ENCODE measurements at places on chromosomes 5 and 9. TPM values are rescaled to one million over a fixed set of nuclear protein-coding genes. Genes with fewer than 3 reads are reported as not detected.
A peak's percentile ranks its signal among the peaks of the same experiment; 100 is the strongest.

Gene PDZD2
- 94.4 TPM for total RNA-seq

Gene SPAAR
- total RNA-seq, result 2.8 TPM

Gene SPATA31E1
- not detected for total RNA-seq

Gene TMEM174
- not detected for total RNA-seq

Gene GFI1B
- not detected for total RNA-seq

Gene SCGB3A2
- total RNA-seq, result not detected

Gene LECT2
- total RNA-seq, result not detected

GRCh38 chr5:96209829-96210228 lies 223.2 kb downstream of the PCSK1 start:
- no peaks in the 10 kb centered on the region for H3K4me1 ChIP-seq
- no peaks in the 10 kb centered on the region for H3K36me3 ChIP-seq
- no peak for DNase-seq

DNA sequence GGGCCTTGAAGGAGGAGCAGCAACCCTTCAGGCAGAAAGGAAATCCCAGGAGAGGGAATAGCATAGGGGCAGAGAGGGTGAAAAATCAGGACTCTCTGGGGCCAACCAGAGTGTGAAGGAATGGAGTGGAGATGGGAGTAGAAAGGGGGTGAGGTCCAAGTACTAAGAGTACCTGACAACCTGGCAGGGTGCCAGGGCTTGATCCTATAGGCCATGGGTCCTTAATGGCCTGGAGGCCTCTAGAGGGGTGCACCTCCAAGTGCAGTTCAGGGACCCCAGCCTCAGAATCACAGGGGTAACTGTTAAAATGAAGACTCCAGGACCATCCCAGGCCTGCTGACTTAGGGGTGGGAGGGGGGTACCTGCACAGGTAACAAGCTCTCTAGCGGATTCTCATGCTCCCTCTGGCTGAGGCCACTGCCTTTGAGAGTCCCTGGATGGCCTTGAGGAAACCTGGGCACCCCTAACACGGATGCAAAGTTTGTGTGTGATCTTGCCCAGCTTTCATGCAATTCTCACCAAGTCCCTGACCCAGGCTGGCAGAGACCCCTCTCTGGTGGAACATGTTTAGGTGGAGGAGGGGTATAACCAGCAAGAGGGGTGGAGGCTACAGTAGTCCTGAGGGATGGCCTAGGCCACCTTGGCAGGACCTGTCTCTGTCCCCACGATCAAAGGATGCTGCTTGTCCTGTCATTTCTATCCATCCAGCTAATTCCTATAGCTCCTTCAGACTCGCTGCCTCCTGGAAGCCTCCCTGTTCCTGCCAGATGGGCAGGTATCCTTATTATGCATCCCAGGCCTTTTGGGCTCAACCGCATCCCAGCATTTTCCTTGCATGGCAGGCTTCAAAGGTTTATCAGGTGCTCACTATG lies 17.6 kb upstream of the CSF1R start:
- no peaks in the 10 kb centered on the region for H3K4me1 ChIP-seq
- DNase-seq, result no peak
- H3K36me3 ChIP-seq, result no peaks in the 10 kb centered on the region
- H3K4me3 ChIP-seq, result no peak overlapping the region
- no peak overlapping the region for H3K27ac ChIP-seq

GRCh38 chr5:68708842-68709170 lies 385.0 kb upstream of the SLC30A5 start:
- H3K36me3 ChIP-seq, result no peaks in the 10 kb centered on the region
- H3K27ac ChIP-seq, result no peak overlapping the region
- DNase-seq, result no peak
- peaks cover 16% of the 10 kb centered on the region for H3K4me1 ChIP-seq
- H3K27me3 ChIP-seq, result no peaks in the 10 kb centered on the region

GRCh38 chr9:32787816-32788215 lies 4.5 kb downstream of the TMEM215 start:
- H3K27ac ChIP-seq, result no peak overlapping the region
- no peaks in the 10 kb centered on the region for H3K4me1 ChIP-seq
- no peak overlapping the region for H3K4me3 ChIP-seq
- no peaks in the 10 kb centered on the region for H3K36me3 ChIP-seq

DNA sequence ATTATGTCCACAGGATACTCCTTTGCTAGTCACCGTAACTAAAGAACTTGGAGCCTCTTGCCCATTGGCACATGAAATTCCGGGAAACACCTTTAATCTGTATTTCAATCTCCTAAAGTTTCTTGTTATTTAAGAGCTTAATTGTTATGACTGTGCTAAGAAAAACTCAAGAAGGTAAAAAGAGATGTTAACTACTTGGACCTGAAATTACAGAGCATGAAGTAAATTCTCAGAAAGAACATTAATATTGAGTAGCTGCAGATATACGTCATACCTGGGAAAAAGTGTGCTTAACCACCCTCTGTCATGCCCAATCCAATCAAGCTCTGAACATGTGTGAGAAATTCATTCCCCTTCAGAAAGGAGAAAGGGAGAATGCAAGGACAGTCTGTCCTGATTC lies 394.9 kb upstream of the PTGER4 start:
- no peak overlapping the region for H3K4me3 ChIP-seq
- no peaks in the 10 kb centered on the region for H3K4me1 ChIP-seq
- H3K36me3 ChIP-seq, result no peaks in the 10 kb centered on the region
- DNase-seq, result no peak
- H3K27ac ChIP-seq, result no peak overlapping the region

DNA sequence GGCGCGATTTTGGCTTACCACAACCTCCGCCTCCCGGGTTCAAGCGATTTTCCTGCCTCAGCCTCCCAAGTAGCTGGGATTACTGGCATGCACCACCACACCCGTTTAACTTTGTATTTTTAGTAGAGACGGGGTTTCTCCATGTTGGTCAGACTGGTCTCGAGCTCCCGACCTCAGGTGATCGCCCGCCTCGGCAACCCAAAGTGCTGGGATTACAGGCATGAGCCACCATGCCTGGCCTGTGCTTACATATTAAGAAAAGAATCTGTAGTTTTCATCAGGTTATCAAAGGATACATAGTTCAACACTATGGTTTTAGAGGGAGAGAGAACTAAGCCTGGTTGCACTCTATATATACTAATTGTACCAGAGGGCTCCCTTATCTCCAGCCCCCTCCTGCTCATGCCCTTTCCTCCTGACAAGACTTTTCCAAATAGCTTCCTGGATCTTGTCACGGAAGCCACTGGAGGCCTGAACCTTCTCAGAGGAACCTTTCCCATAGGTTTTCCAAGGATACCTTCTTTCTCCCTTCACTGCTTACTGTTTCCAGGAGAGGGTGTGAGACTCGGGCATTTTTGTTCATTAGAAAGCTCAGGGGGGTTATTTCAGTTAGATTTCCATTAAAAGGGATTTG lies 53.1 kb downstream of the SLC44A1 start:
- DNase-seq, result no peak
- peaks cover 8% of the 10 kb centered on the region for H3K36me3 ChIP-seq
- no peaks in the 10 kb centered on the region for H3K27me3 ChIP-seq
- H3K4me3 ChIP-seq, result no peak overlapping the region

DNA sequence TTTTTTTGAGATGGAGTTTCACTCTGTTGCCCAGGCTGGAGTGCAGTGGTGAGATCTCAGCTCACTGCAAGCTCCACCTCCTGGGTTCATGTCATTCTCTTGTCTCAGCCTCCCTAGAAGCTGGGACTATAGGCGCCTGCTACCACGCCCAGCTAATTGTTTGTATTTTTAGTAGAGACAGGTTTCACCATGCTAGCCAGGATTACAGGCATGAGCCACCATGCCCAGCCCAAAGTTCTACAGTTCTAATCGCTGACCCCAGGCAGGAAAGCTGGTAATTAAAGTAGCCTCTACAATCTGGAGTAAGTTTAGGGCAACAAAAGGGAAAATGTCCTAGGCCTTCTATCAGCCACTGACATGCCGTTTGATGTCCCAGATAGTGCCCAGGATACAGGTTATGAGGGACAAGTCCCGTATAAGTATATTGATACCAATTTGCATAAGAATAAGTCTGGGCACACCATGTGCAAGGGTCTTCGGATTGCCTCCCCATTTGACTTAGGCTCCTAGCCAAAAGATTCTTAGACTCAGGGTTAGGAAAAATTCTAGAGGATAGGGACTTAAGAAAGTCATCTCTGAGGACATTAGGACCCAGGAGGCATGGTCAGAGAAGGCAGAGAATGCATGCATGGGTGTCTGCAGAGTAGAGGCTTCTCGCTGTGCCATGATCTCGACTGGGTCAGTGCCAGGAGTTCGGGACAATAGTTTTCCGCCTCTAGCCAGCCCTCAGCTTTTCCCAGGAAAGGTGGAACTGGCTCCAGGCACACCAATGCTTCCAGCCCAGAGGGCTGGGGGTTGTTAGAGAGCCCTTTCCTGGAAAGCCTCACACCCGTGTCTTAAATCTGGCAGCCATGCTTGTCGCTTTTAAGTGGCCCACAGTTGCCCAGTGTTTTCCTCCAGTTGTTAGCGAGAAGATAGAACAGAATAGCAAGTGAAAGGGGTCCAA lies 1111.1 kb downstream of the TAF11L14 start:
- no peaks in the 10 kb centered on the region for H3K27me3 ChIP-seq
- H3K36me3 ChIP-seq, result no peaks in the 10 kb centered on the region
- DNase-seq, result peak; percentile 19
- peak overlapping the region; percentile 59 for H3K4me3 ChIP-seq

DNA sequence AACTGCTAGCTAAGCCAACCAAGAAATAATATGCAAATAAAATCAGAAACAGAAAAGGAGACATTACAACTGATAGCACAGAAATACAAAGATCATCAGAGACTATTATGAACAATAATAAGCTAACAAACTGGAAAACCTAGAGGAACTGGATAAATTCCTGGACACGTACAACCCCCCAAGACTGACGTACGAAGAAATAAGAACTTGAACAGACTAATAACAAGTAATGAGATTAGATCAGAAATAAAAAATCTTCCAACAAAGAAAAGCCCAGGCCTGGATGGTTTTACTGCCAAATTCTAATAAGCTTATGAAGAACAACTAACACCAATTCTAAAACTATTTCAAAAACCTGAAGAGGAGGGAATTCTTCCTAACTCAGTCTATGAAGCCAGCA lies 67.9 kb downstream of the EPB41L4A start:
- no peak overlapping the region for H3K27ac ChIP-seq
- DNase-seq, result no peak
- H3K27me3 ChIP-seq, result no peaks in the 10 kb centered on the region
- no peaks in the 10 kb centered on the region for H3K36me3 ChIP-seq
- no peak overlapping the region for H3K4me3 ChIP-seq
- peaks cover 41% of the 10 kb centered on the region for H3K4me1 ChIP-seq

GRCh38 chr9:114484854-114485443 lies 20.3 kb downstream of the WHRN start:
- no peak overlapping the region for H3K4me3 ChIP-seq
- no peaks in the 10 kb centered on the region for H3K36me3 ChIP-seq
- DNase-seq, result no peak
- no peak overlapping the region for H3K27ac ChIP-seq
- H3K27me3 ChIP-seq, result no peaks in the 10 kb centered on the region
- no peaks in the 10 kb centered on the region for H3K4me1 ChIP-seq

GRCh38 chr5:143036146-143036927 lies 266.2 kb downstream of the ARHGAP26 start:
- H3K27me3 ChIP-seq, result no peaks in the 10 kb centered on the region
- no peaks in the 10 kb centered on the region for H3K36me3 ChIP-seq
- H3K4me1 ChIP-seq, result no peaks in the 10 kb centered on the region

- no peak for DNase-seq
- H3K27me3 ChIP-seq, result no peaks in the 10 kb centered on the region
- H3K36me3 ChIP-seq, result peaks cover 16% of the 10 kb centered on the region
- H3K4me3 ChIP-seq, result no peak overlapping the region
- peak overlapping the region; percentile 42 for H3K27ac ChIP-seq
These were observed 42.9 kb downstream of the GLRX start for GRCh38 chr5:95779611-95780010.

- no peaks in the 10 kb centered on the region for H3K4me1 ChIP-seq
- H3K27ac ChIP-seq, result no peak overlapping the region
- H3K36me3 ChIP-seq, result no peaks in the 10 kb centered on the region
- DNase-seq, result no peak
- no peaks in the 10 kb centered on the region for H3K27me3 ChIP-seq
These were observed 55.7 kb downstream of the FAM174A start for GRCh38 chr5:100590867-100591266.
